ENCODE measurements at places on chromosomes 16 and 17.

- peak overlapping the region; percentile 77 for H3K4me3 ChIP-seq
- DNase-seq = peak; percentile 16
- H3K27me3 ChIP-seq = peaks cover 69% of the 10 kb centered on the region
- H3K4me1 ChIP-seq = peaks cover 3% of the 10 kb centered on the region
- H3K36me3 ChIP-seq = no peaks in the 10 kb centered on the region
These were observed 1.1 kb downstream of the MAPT start for GRCh38 chr17:45895304-45895968.

- H3K4me1 ChIP-seq = no peaks in the 10 kb centered on the region
- H3K27me3 ChIP-seq = peaks cover 40% of the 10 kb centered on the region
- DNase-seq = no peak
- H3K4me3 ChIP-seq = no peak overlapping the region
- no peaks in the 10 kb centered on the region for H3K36me3 ChIP-seq
- H3K27ac ChIP-seq = no peak overlapping the region
These were observed 5.2 kb downstream of the IL32 start for GRCh38 chr16:3070608-3071111.

DNA sequence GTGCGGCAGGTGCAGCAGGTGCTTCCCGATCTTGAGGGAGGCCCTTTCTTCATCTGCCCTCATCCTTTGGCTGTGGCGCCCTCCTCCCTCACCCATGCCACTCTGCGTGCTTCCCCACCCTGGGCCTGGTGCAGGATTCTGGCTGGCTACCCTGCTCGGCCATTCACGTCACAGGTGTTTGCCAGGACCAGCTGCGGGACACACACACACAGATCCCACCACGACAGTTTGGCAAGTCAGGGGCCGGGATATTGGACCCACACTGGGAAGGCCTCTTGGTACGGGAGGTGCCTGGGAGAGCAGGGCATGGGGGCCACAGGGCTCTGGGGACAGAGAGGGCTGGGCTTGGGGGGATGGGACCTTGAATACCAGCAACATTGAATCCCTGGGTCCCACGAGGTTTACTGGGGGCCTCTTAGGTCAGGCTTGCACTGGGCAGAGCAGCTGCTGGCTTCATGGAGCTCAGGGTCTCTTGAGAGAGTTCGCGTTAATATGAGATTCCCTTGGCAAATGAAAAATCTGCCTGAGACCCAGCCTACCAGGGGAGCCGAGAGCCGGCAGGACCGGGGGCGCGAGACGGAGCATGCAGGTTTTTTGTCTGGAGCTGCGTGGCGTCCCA, 15.1 kb downstream of the ADCY7 start:
- no peaks in the 10 kb centered on the region for H3K27me3 ChIP-seq
- H3K4me1 ChIP-seq = no peaks in the 10 kb centered on the region
- H3K27ac ChIP-seq = no peak overlapping the region
- H3K36me3 ChIP-seq = peaks cover 3% of the 10 kb centered on the region

DNA sequence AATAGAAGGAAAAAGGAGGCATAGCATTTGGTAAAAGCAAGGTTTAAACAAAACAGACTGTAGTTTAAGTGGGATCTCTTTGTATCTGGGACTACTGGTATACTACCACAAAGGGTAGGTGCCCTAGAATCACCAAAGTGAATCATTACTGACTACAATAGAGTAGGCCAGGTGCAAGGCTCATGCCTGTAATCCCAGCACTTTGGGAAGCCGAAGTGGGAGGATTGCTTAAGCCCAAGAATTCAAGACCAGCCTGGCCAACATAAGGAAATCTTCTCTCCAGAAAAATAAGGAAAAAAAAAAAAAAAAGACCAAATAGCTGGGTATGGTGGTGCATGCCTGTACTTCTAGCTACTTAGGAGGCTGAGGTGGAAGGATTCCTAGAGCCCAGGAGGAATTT, 60.8 kb upstream of the CORO6 start:
- no peak overlapping the region for H3K27ac ChIP-seq
- no peak overlapping the region for H3K4me3 ChIP-seq
- DNase-seq = no peak
- H3K4me1 ChIP-seq = no peaks in the 10 kb centered on the region

DNA sequence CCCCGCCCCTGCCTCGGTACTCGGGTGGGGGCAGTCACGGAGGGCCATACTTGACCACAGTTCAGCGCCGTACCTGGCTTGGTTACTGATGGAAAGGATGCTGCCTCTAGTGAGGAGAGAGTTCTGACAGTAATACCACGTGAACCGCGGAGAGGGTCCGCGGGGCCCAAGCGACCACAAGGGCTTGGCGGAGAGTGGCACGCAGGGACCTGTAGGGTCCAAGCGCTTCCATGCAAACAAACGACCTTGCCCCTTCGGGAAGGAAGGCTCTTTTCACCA, 9.2 kb downstream of the KDM6B start:
- peaks cover 47% of the 10 kb centered on the region for H3K4me1 ChIP-seq
- H3K27me3 ChIP-seq = no peaks in the 10 kb centered on the region
- H3K27ac ChIP-seq = peak overlapping the region; percentile 97

- no peaks in the 10 kb centered on the region for H3K36me3 ChIP-seq
- no peaks in the 10 kb centered on the region for H3K4me1 ChIP-seq
- no peak overlapping the region for H3K4me3 ChIP-seq
- H3K27ac ChIP-seq = no peak overlapping the region
- no peak for DNase-seq
These were observed 6.1 kb upstream of the NLRC5 start for GRCh38 chr16:56983211-56983751.

DNA sequence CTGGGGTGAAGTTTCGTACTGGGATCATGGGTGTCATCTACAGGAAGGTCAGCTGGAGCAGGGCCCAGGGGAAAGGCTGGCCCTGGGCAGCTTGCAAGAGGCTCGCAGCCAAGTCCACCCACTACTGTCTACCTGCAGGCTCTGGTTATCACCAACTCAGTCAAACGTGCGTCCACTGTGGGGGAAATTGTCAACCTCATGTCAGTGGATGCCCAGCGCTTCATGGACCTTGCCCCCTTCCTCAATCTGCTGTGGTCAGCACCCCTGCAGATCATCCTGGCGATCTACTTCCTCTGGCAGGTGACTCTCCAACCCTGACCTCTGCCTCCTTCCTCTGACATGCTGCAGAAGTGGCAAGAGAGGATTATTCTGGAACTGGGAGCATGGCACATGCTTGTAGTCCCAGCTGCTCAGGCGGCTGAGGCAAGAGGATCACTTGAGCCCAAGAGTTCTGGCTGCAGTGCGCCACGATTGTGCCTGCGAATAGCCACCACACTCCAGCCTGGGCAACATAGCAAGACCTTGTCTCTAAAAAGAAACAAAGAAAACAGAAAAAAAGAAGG, 29.2 kb downstream of the ABCC3 start:
- H3K27me3 ChIP-seq = peaks cover 3% of the 10 kb centered on the region
- peaks cover 25% of the 10 kb centered on the region for H3K4me1 ChIP-seq
- H3K4me3 ChIP-seq = no peak overlapping the region
- H3K27ac ChIP-seq = no peak overlapping the region
- no peak for DNase-seq

DNA sequence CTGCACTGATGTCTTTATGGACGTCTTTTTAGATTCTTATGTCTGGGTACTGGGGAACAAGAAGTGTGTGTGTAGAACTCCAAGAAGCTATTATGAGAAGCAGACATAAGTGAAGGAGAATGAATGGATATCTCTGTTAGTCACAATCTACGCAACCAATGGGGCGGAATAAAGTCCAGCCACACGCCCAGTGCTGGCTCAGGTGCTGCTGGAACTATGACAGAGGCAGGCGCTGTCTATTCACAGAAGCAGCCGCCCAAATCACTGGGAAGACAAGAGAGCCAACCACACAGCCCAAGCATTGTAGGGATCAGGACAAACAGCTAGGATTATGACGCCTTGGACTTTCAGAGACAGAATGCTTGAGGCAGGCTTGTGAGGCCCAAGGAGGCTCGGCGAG, 43.9 kb upstream of the ICAM2 start:
- peaks cover 9% of the 10 kb centered on the region for H3K4me1 ChIP-seq
- no peak overlapping the region for H3K4me3 ChIP-seq
- no peaks in the 10 kb centered on the region for H3K27me3 ChIP-seq

DNA sequence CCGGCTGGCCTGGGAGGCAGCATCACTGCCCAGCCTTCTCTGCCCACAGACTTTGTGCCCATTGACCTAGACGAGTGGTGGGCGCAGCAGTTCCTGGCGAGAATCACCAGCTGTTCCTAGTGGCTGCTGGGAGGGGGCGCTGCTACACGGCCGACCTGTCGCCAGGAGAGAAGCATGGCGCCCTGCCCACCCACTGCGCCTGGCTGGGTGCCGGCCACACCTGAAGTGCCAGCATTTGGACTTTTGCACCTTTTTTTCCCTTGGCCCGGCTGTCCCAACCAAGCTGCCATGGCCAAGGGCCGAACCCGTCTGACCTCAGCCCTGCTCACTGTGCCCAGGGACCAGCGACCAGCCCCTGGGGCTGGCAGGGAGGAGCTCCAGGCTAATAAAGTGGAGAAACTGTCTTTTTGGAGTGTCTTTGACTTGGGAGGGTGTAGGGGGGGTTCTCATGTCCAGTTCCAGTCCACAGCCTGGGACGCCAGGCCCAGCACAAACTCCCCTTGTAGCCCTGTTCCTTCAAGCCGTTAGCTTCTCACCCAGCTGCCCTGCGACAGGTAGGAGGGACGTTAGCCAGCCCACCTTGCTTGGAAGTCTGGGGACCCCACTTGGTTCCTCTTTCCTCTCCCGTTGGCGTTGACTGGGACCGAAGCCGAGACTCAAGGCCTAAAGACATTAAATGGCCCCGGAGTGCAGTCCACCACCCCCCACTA, 939 bp upstream of the WDR90 start:
- DNase-seq = no peak
- H3K27ac ChIP-seq = peak overlapping the region; percentile 89
- peak overlapping the region; percentile 73 for H3K4me3 ChIP-seq
- peaks cover 4% of the 10 kb centered on the region for H3K4me1 ChIP-seq
- H3K27me3 ChIP-seq = no peaks in the 10 kb centered on the region

DNA sequence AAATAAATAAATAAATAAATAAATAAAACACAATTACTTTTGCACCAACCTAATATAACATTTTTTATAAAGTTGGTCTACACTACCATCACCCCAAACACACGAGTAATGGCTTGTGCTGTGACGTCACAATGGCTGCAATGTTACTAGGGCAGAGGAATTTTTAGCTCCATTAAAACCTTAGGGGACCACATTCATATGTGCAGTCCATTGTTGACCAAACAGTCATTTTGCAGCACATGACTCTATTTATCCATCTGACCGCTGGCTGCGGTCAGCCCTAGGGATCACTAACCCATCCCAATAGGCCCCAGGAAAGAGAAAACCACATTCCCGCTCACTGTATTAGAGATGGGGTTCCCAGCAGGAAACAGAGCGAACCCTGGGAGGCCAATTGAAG, 9.6 kb downstream of the CDH5 start:
- H3K4me1 ChIP-seq = peaks cover 3% of the 10 kb centered on the region
- no peaks in the 10 kb centered on the region for H3K36me3 ChIP-seq
- peaks cover 3% of the 10 kb centered on the region for H3K27me3 ChIP-seq
- no peak overlapping the region for H3K4me3 ChIP-seq
- no peak for DNase-seq
- H3K27ac ChIP-seq = no peak overlapping the region

GRCh38 chr17:63983320-63983719, 10.6 kb upstream of the SCN4A start:
- no peak for DNase-seq
- H3K27ac ChIP-seq = no peak overlapping the region
- peaks cover 5% of the 10 kb centered on the region for H3K36me3 ChIP-seq
- H3K4me1 ChIP-seq = peaks cover 10% of the 10 kb centered on the region

- H3K27ac ChIP-seq = no peak overlapping the region
- DNase-seq = no peak
- H3K27me3 ChIP-seq = peaks cover 5% of the 10 kb centered on the region
- peaks cover 5% of the 10 kb centered on the region for H3K4me1 ChIP-seq
- H3K36me3 ChIP-seq = no peaks in the 10 kb centered on the region
These were observed 198.5 kb downstream of the CYLD start for GRCh38 chr16:50940275-50940854.

DNA sequence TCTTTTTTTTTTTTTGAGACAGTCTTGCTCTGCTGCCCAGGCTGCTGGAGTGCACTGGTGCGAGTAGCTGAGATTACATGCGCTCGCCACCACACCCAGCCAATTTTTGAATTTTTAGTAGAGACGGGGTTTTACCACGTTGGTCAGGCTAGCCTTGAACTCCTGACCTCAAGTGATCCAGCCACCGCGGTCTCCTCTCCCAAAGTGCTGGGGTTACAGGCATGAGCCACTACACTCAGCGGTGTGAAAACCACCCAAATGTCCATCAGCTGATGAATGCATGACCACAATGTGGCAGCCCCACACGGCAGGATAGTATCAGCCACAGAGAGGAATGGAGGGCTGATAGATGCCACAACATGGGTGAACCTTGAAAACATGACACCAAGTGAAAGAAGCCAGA, 2.1 kb downstream of the P2RX5 start:
- H3K27ac ChIP-seq = no peak overlapping the region
- H3K27me3 ChIP-seq = peaks cover 50% of the 10 kb centered on the region

DNA sequence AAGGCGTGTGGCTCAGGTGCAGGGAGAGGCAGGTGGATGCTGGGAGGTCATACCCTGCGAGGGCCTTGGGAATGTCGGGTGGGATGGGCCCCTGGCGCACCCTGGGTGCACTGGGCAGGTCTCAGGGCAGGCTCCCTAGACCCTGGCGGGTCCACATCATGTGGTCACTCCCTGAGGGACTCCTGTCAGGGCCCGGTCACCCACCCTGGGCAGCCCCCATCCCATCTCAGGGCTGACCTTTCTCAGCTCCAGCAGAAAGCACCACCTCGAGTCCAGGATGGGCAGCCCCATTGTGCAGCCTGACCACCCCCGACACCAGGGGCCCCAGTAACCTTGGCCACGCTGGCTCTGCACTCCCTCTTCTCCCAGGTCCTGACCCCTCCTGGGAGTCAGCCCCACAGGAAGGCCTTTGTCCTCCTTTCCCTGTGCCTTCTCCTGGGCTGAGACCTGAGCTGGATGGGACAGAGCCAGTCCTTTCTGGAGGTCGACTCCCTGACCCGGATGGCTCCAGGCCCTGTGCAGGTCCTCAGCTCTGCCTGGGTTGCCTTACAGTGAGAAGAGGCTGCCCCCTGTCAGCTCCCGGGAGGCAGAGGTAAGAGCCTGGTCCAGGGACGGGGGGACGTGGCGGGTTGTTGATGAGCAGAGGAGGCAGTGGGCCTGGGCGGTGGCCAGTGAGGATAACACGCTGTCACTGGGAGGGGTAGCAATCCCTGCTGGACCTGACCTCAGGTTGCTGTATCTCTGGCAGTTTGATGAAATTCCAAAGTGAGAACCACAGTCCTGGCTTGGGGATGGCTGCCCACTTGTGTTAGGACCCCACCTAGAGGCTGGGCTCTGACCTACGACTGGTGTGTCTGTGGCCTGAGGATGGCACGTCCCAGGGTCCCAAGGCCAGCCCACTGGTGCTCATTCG, 77.9 kb downstream of the GOSR1 start:
- H3K27ac ChIP-seq = no peak overlapping the region
- H3K27me3 ChIP-seq = peaks cover 2% of the 10 kb centered on the region
- no peak overlapping the region for H3K4me3 ChIP-seq
- DNase-seq = no peak
- H3K36me3 ChIP-seq = no peaks in the 10 kb centered on the region

DNA sequence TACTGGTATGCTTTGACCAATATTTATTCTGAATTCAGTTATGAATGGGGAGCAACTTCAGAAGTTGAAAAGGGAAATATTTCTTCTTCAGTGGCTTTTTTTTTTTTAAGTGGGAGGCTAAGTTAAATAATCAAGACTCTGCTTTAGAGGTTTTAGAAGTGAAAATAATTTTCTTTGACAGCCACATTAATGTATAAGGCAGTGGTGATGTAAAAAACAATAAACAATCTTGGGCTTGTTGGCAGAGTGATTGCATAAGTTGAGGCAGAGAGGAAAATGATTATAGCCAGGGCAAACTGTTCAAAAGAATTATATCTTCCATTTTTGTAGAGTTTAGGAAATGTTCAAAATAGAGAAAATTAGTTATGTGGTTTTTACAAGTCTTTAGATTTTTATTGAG, 5.4 kb upstream of the KRT12 start:
- no peak for DNase-seq
- no peaks in the 10 kb centered on the region for H3K4me1 ChIP-seq
- H3K4me3 ChIP-seq = no peak overlapping the region
- peaks cover 4% of the 10 kb centered on the region for H3K27me3 ChIP-seq

Data from progenitor cell of endocrine pancreas (in vitro differentiated cells).